ENCODE measurements at places on chromosomes 7 and 10. TPM values are rescaled to one million over a fixed set of nuclear protein-coding genes. Genes with fewer than 3 reads are reported as not detected.
A peak's percentile ranks its signal among the peaks of the same experiment; 100 is the strongest.

The MMP21 gene
- not detected for total RNA-seq

The CABCOCO1 gene
- total RNA-seq = not detected

The ERVW-1 gene
- not detected for total RNA-seq

The ANKRD61 gene
- 0.38 TPM for total RNA-seq

The FGFBP3 gene
- total RNA-seq = 1.5 TPM

The NKX1-2 gene
- total RNA-seq = not detected

The SMKR1 gene
- 5.3 TPM for total RNA-seq

The UTF1 gene
- total RNA-seq = not detected

The GFRA1 gene
- not detected for total RNA-seq

The OR9A2 gene
- not detected for total RNA-seq

The NYAP1 gene
- total RNA-seq = 0.07 TPM

GRCh38 chr7:124088590-124088989 is 55.7 kb upstream of the TMEM229A start:
- H3K4me1 ChIP-seq = no peaks in the 10 kb centered on the region
- H3K36me3 ChIP-seq = no peaks in the 10 kb centered on the region
- no peak overlapping the region for H3K27ac ChIP-seq
- no peak for DNase-seq
- no peaks in the 10 kb centered on the region for H3K27me3 ChIP-seq

GRCh38 chr10:100524638-100525037 is 5.0 kb upstream of the SEC31B start:
- no peaks in the 10 kb centered on the region for H3K27me3 ChIP-seq
- H3K4me1 ChIP-seq = peaks cover 28% of the 10 kb centered on the region
- peaks cover 35% of the 10 kb centered on the region for H3K36me3 ChIP-seq
- no peak for DNase-seq

- H3K4me3 ChIP-seq = no peak overlapping the region
- DNase-seq = no peak
- H3K36me3 ChIP-seq = no peaks in the 10 kb centered on the region
- H3K27ac ChIP-seq = no peak overlapping the region
- no peaks in the 10 kb centered on the region for H3K27me3 ChIP-seq
Observed at GRCh38 chr7:88132725-88133124, 87.1 kb downstream of the SRI start.

DNA sequence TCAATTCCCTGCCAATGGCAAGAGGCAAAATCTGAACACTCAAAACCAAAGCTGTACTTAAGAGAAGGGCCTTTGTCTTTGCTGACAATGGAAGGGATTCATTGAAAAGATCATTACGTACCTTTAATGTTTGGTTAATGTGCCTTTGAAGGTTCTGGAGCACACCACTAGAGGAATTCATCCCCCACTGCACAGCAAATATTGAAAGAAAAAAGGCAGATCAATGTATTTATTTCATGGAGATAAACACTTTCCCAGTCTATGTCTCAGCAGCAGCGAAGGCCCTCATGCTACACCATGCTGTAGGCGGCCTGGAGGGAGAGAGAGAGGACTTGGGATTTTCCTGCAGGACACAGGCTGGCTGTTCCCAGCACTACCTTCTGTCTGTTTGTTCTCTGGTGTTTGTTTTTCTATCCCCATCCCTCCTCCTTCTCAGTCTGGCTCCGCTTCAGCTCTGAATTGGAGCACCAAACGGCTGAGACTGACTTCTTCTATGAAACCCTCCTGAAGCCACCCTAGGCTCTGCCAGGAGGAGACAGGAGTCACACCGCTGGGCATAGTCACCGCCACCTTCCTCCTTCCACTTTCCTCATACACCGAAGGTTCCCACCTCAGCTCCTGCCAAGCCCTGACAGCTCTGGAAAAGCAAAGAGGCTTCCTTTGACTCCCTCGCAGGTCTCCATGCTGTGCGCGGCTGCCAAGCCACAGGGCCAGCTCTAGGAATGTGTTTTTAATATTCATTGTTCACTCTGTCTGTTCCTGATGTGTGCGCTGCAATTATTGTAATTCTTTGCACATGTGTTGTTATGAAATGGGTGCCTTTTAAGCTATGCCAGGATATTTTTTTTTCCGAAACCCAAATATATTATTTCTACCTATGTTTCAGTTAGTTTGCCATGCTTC is 301.5 kb downstream of the FZD1 start:
- no peak overlapping the region for H3K27ac ChIP-seq
- no peak overlapping the region for H3K4me3 ChIP-seq
- H3K36me3 ChIP-seq = no peaks in the 10 kb centered on the region
- DNase-seq = no peak
- no peaks in the 10 kb centered on the region for H3K27me3 ChIP-seq
- no peaks in the 10 kb centered on the region for H3K4me1 ChIP-seq

DNA sequence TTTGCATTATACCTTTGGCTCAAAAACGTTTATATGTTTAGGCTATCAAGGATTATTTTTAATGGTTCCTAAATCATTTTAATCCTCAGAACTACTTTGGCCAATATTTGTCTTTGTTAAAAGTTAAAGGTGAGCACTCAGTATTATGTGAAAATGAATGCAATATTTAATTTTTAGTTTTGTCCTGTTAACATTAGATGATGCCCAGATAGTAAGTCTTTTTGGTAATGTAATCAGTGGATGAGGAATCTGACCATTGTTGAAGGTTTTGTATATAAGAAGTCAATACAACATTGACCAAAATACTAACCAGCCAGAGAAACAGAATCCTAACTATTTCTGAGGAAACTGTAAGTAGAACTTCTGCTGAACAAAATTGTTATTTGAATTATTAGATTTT is at the start of gene LIPF:
TSS of gene LIPF (plus strand) at position 301 of the 400 bp plus-strand sequence. CDS start 2,856 bp downstream, outside the sequence.
- H3K4me1 ChIP-seq = no peaks in the 10 kb centered on the region
- H3K4me3 ChIP-seq = no peak within 1 kb of the TSS
- H3K27ac ChIP-seq = no peak within 1 kb of the TSS
- H3K36me3 ChIP-seq = no peaks in the 10 kb centered on the region

- H3K4me1 ChIP-seq = no peaks in the 10 kb centered on the region
- no peak for DNase-seq
- peaks cover 5% of the 10 kb centered on the region for H3K27me3 ChIP-seq
- H3K4me3 ChIP-seq = no peak overlapping the region
- no peak overlapping the region for H3K27ac ChIP-seq
Observed at GRCh38 chr10:72663971-72664370, 28.0 kb upstream of the MCU start.

DNA sequence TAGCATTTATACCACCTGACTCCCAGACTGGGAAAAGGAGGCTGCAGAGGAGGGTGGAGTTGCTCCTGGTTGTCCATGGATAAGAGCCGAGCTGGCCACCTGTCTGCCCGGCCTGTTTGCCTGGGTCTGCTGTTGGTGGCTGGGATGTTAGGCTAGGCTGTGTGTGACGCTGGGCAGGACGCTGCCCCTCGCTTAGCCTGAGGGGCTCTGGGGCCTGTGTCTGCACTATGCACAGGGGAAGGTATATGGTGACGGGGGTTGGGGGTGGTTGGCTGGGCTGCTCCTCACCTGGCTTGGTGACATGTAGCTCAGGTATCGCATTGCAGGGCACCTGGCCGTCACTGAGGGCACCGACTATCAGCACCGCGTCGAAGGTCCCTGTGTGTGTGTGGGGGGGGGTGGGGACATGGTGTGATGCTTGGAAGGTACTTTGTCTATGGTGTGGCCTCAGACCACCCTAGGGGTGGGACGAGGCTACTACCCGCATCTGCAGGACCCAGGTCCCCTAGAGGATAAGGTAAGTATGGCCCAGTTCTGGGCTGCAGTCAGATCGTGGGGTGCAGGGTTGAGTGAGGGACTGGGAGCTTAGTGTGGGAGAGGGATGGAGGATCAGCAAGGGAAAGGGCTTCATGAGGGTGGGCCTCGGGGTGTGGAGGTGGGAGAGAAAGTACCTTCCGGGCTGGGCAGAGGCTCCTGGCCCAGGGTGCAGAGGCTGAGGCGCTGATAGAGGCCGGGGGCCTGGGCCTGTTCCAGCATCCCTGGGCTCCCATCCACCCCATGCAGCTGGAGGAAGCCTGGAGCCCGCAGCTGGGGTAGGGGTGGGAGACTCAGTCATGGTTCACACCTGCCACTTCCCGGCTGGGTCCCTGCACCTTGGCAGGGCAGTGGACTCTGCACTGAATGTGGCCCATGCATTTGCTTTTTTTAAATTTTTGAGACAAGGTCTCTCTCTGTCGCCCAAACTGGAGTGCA is 2.3 kb downstream of the METTL27 start:
- H3K4me3 ChIP-seq = no peak overlapping the region
- no peaks in the 10 kb centered on the region for H3K36me3 ChIP-seq
- peaks cover 12% of the 10 kb centered on the region for H3K4me1 ChIP-seq
- H3K27ac ChIP-seq = no peak overlapping the region
- H3K27me3 ChIP-seq = peaks cover 10% of the 10 kb centered on the region
- no peak for DNase-seq

DNA sequence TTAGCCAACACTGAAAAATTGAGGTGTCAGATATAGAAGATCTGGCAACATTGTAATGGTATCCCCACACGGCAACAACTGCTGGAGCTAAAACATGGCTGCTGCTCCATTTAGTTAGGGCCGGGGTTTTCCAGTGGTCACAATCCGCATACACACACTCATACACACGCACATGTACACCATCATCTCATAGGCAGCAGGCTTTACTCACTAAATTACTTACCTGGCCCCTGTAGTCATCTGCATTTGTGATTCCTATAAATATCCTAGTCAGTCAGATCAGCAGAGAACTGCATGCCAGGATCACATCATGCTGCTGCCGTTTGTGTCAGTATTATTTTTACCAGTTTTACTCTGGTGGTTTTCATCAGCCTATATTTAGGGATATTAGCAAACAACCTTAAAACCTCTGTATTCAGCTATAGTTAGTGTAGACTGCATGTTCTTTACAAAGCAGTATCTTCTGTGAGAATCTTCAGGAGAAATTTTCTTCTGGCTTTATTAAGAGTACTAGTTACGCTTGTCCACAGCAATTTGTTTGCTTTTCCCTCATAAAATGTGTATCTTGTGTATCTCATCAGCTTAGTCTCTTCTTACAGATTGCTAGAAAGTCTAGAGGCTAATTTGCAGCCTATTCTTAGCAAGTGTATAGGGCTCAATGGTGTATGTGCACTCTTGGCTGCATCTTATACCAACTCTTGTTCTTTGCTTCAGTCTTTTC is 38.3 kb upstream of the PTPN12 start:
- DNase-seq = no peak
- H3K27me3 ChIP-seq = peaks cover 5% of the 10 kb centered on the region
- no peaks in the 10 kb centered on the region for H3K4me1 ChIP-seq
- H3K27ac ChIP-seq = no peak overlapping the region
- no peak overlapping the region for H3K4me3 ChIP-seq

- peaks cover 23% of the 10 kb centered on the region for H3K36me3 ChIP-seq
- H3K4me1 ChIP-seq = peaks cover 47% of the 10 kb centered on the region
- peak overlapping the region; percentile 94 for H3K4me3 ChIP-seq
- peak; percentile 70 for DNase-seq
- H3K27me3 ChIP-seq = no peaks in the 10 kb centered on the region
- peak overlapping the region; percentile 92 for H3K27ac ChIP-seq
Observed at GRCh38 chr7:149496642-149497391, 792 bp downstream of the ZNF746 start.

GRCh38 chr7:78226059-78226719 is 427.6 kb downstream of the PHTF2 start:
- no peak for DNase-seq
- H3K4me3 ChIP-seq = no peak overlapping the region
- no peaks in the 10 kb centered on the region for H3K27me3 ChIP-seq
- H3K36me3 ChIP-seq = no peaks in the 10 kb centered on the region
- no peak overlapping the region for H3K27ac ChIP-seq

DNA sequence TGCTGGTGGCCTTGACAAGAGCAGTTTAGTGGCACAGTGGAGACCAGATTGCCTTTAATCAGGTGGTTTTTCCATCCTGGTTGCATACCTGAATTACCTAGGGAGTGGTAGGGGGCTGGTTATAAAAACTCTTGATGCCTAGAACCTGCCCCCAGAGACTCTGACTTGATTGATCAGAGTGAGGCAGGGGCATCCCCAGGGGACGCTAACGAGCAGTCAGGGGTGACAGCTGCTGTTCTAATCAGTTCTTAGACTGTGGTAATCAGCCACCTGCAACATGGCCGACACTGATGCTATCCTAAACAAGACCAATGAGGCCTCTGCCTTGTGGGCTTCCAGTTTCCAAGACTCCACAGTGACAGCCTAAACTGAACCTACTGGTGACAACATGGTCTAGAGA is 2.0 kb upstream of the OPALIN start:
- no peak overlapping the region for H3K27ac ChIP-seq
- no peaks in the 10 kb centered on the region for H3K36me3 ChIP-seq
- DNase-seq = no peak
- H3K4me1 ChIP-seq = no peaks in the 10 kb centered on the region
- H3K27me3 ChIP-seq = peaks cover 41% of the 10 kb centered on the region
- H3K4me3 ChIP-seq = no peak overlapping the region

- no peak overlapping the region for H3K4me3 ChIP-seq
- H3K4me1 ChIP-seq = no peaks in the 10 kb centered on the region
- H3K36me3 ChIP-seq = no peaks in the 10 kb centered on the region
- DNase-seq = no peak
- H3K27me3 ChIP-seq = peaks cover 18% of the 10 kb centered on the region
Observed at GRCh38 chr10:71023704-71024283, 135.4 kb upstream of the PCBD1 start.

GRCh38 chr10:97891497-97892167 is 42.0 kb downstream of the GOLGA7B start:
- no peaks in the 10 kb centered on the region for H3K36me3 ChIP-seq
- H3K4me1 ChIP-seq = no peaks in the 10 kb centered on the region
- H3K27ac ChIP-seq = no peak overlapping the region
- no peak overlapping the region for H3K4me3 ChIP-seq
- H3K27me3 ChIP-seq = peaks cover 13% of the 10 kb centered on the region

DNA sequence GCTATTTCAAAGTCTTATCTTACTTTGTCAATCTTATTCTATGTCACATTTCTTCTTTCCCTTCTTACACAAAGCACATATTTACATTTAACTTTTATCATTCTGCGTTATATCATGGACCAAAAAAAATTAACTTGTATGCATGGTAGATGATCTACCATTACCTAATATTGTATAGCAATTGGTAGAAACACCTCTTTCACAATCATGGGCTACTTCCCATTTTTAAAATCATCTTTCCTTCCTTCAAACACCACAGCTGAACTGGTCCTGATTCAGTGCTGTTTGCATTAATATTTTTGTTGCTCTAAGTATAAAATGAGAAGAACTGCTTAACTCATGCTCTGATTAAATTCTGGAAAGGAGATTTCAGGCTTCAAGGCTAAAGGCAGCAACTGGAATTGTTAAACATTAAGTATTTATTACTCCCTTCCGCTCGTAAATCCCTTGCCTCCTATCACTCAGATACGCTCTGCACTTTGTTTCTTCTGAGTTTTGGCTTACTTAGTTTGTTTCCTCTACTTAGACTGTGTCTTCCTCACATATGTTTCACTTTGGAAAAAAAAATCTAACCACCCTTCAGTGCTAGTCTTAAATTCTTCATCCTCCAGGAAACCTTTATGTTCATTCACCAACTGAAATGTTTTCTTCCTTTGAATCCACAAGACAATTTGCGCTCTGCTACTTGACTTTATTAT is 901.4 kb downstream of the PCDH15 start:
- DNase-seq = no peak
- H3K4me3 ChIP-seq = no peak overlapping the region
- no peaks in the 10 kb centered on the region for H3K36me3 ChIP-seq
- no peaks in the 10 kb centered on the region for H3K27me3 ChIP-seq
- no peak overlapping the region for H3K27ac ChIP-seq

- H3K4me3 ChIP-seq = no peak overlapping the region
- DNase-seq = no peak
- H3K27me3 ChIP-seq = peaks cover 4% of the 10 kb centered on the region
- H3K27ac ChIP-seq = no peak overlapping the region
- H3K4me1 ChIP-seq = no peaks in the 10 kb centered on the region
Observed at GRCh38 chr7:88279323-88279722, 27.4 kb downstream of the STEAP4 start.
